ENCODE measurements at places on chromosomes 5 and 9. TPM values are rescaled to one million over a fixed set of nuclear protein-coding genes. Genes with fewer than 3 reads are reported as not detected.

DNA sequence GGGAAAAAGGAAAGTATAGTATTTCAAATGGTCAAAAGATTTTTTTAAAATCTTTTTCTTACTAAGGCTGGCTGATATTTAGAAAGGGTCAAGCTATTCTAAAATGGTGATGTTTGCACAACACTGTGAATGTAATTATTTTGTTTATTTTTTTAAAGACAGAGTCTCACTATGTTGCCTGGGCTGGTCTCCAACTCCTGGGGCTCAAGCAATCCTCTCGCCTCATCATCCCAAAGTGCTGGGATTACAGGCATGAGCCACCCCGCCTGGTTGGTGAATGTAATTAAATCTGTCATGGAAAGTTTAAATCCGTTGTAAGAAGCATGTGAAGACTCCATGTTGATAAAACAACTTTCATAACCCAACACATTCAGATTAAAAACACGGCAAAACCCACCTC is 2.6 kb downstream of the UBTD2 start:
- DNase-seq, result no peak

- DNase-seq, result no peak
Observed at GRCh38 chr5:72478684-72479083, 28.5 kb downstream of the ZNF366 start.

DNA sequence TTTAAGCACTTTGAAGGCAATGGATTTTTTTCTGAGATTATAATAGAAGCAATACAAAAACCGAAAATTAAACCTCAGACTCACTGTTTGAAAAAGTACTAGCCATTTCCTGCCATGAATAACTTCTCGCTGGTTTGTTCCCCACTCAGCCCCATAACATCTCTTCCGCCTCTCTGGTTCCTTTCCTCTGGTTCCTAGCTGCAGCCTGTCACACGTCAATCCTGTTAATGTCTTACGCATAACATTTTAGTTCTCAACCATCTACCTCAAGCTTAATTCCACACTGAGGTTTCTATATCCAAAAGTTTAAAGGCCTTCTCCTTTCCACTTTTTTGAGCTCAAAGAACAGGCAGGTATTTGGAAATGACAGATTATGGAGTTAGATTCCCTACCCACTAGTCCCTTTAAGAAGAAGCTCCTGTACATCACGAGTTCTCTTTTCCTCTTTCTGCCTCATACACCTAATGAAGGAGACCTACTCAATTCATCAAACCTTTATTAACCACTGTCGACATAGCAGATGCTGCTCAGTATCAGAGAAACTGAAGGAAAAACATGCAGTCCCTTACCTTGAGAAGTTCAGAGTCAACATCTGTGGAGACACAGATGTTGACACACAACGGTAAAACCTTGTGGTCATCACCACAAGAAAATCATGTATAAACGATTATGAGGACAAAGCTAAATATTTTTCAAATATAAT is 243.0 kb upstream of the PTGER4 start:
- no peak for DNase-seq

DNA sequence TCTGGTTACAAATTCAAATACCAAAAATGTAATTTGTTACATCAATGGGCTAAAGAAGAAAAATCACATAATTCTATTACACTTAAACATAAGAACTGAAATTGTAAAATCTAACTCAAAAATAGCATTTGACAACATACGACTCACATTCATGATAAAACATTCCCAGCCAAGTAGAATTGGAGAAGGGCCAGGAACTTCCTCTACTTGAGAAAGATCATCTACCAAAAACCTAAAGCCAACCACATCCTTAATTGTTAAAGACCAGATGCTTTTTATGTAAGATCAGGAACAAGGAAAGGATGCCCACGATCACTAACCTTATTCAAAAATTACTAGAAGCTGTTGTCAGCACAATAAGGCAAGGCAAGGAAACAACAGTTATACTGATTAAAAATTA is 1819.8 kb upstream of the C9orf72 start:
- DNase-seq, result no peak

GRCh38 chr5:79561525-79561893 is 47.6 kb upstream of the HOMER1 start:
- no peak for DNase-seq

DNA sequence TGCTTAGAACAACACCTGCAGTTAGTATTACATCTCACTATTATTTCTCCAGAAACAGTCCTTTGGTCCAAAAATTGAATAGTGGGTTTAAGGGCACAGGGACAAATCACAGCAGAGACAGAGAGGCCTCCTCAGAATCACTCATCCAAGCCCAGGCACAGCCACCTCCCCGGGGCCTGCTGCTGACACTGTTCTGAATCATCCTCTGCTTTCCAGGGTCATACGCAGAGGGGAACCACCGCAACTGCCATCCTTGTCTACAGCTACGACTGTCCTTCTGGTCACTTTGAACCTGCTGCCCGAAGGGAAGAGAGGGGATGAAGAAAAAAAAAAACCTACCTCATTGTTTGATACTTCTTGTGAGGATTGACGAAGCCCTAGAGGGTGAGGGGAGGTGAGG is 35.3 kb upstream of the MAN2A1 start:
- DNase-seq, result no peak

The PHF24 gene
- 0.27 TPM for total RNA-seq

- no peak for DNase-seq
Observed at GRCh38 chr9:78004478-78005229, 27.0 kb downstream of the GNAQ start.

Data from thoracic aorta (tissue), 2 donors.